Osteocyte (in vitro differentiated cells): ENCODE measurements at places on chromosomes 11 and 22. TPM values are rescaled to one million over a fixed set of nuclear protein-coding genes. Genes with fewer than 3 reads are reported as not detected.

DNA sequence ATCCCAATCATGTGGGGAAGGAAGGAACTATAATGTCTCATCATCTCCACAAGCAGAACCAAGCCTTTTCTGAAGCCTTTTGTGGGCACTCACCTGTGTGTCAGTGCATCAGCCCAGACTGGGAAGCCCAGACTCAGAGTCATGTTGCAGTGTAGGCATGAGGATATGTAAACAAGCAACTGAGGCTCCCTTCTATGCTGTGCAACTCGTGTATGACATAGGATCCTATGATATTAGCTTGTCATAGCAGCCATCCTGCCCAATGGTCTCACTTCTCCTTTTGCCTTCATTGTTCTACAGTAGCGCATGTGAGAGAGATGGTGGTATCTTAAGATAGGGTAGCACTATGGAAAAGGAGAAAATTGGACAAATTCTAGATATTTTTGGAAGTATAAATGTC lies 103.4 kb upstream of the OLFML1 start:
- H3K27ac ChIP-seq = no peak overlapping the region
- no peak overlapping the region for H3K4me3 ChIP-seq
- no peak for DNase-seq
- peaks cover 2% of the 10 kb centered on the region for H3K27me3 ChIP-seq

Gene EIF3L
- 435 and 452 TPM in 2 replicates for total RNA-seq

- H3K27me3 ChIP-seq = peaks cover 20% of the 10 kb centered on the region
- H3K4me1 ChIP-seq = no peaks in the 10 kb centered on the region
- H3K36me3 ChIP-seq = no peaks in the 10 kb centered on the region
- DNase-seq = no peak
- no peak within 1 kb of the TSS for H3K4me3 ChIP-seq
- no peak within 1 kb of the TSS for H3K27ac ChIP-seq
These were observed at the start of gene CCDC179 for GRCh38 chr11:22860241-22860640. TSS of gene CCDC179 (minus strand) at chr11:22860474. CDS start at chr11:22860421, 53 bp downstream.

DNA sequence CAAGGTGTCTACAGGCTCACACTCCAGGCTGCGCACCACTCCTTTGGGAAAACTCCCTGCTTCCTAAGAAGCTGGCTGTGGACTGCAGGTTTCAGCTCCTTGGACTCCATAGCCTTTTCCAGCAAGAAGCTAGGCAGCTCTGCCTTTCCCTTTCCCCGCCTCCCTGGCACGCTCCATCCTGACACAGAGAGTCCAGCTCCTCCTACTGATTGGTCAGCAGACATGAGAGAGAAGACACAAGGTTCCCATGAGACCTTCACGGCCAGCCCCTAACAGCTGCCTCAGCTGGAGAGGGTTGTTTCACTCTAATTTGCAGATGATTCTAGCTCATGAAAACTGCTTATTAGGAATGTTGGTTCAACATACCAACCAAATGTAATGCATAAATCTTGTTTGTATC lies 27.6 kb downstream of the TENM4 start:
- H3K4me3 ChIP-seq = no peak overlapping the region
- H3K4me1 ChIP-seq = peaks cover 24% of the 10 kb centered on the region
- DNase-seq = peak; percentile 87
- no peaks in the 10 kb centered on the region for H3K27me3 ChIP-seq
- H3K36me3 ChIP-seq = no peaks in the 10 kb centered on the region

- H3K4me1 ChIP-seq = peaks cover 16% of the 10 kb centered on the region
- DNase-seq = no peak
- no peaks in the 10 kb centered on the region for H3K36me3 ChIP-seq
- no peak overlapping the region for H3K4me3 ChIP-seq
These were observed 11.4 kb downstream of the KCNJ5 start for GRCh38 chr11:128902515-128903066.

Gene GP1BB
- total RNA-seq = 28.6 and 34.1 TPM in 2 replicates

Gene API5
- total RNA-seq = 97.2 and 100 TPM in 2 replicates

Gene OR8A1
- total RNA-seq = not detected in 2 replicates

Gene FADS3
- 117 and 118 TPM in 2 replicates for total RNA-seq

Gene LIPT2
- 1.6 and 3.5 TPM in 2 replicates for total RNA-seq

DNA sequence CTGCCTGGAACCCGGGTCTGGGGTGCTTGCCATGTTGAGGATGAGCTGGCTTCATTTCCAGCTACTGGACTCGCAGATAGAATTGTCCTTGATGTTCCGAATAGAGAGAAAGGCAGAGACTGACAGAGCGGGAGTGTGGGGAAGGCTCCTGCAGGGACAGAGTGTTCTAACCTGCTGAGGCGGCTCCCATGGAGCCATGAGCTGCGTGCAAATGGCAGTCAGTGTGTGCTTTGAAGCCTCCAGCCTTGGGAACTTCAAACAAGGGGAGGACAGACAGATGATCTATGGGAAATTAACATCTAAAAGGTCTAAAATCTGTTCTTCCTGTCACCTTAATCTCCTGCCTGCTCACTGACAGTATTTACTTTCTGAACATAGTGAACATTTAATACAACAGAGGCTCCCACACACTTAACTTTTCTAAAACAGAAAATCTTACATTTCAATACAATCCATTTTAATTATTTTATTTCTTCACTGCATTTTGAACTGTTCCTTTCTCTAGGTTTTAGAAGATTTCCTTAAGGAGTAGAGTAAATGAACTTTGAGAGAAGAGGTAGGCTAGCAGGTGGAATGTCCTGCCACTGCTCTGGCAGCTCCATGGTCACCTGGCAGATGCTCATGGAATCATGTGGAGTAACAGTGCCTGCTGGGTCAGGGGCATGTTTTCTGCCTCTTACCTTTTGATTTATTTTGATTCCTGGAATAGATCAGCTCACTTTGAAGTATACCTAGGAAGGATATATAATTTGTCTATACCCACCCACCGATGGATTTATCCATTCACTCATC lies 481.7 kb downstream of the NTM start:
- H3K4me1 ChIP-seq = no peaks in the 10 kb centered on the region
- no peak overlapping the region for H3K4me3 ChIP-seq
- no peak overlapping the region for H3K27ac ChIP-seq
- DNase-seq = no peak

DNA sequence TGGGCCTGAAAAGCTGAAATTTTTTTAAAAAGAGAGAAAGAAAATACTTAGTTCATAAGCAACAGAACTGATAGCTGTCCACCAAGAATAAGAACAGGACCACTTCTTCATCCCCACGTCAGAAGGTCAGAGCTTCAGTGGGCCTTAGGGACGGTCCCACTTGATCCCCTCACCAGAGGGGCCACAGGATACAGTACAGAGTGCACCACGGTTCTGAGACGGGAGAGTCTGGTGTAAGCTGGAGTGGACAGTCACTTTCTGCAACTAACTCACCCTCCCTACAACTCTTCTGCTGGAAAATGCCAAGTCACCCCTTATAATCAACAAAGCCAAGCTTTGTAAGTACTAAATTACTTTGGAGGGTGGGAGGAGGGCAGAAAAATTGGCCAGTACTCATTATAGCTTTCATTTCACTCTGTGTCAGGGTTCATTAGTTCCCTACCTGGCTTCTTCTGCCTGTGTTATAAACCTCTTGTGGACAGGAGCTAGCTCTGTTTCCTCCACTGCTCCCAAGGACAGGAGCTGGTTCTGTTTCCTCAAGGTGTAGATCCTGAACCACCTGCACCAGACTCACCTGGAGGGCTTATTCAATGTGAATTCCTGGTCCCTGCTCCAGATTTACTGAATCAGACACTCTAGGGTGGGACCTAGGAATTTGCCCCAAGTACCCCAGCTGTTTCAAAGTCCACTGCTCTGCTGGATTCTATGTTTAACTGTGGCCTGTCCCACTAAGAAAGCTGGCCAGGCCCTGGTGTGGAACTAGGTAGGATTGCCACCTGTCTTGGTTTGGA lies 39.6 kb downstream of the SCGB1A1 start:
- H3K4me3 ChIP-seq = no peak overlapping the region
- no peaks in the 10 kb centered on the region for H3K27me3 ChIP-seq
- H3K4me1 ChIP-seq = peaks cover 17% of the 10 kb centered on the region
- H3K36me3 ChIP-seq = no peaks in the 10 kb centered on the region

DNA sequence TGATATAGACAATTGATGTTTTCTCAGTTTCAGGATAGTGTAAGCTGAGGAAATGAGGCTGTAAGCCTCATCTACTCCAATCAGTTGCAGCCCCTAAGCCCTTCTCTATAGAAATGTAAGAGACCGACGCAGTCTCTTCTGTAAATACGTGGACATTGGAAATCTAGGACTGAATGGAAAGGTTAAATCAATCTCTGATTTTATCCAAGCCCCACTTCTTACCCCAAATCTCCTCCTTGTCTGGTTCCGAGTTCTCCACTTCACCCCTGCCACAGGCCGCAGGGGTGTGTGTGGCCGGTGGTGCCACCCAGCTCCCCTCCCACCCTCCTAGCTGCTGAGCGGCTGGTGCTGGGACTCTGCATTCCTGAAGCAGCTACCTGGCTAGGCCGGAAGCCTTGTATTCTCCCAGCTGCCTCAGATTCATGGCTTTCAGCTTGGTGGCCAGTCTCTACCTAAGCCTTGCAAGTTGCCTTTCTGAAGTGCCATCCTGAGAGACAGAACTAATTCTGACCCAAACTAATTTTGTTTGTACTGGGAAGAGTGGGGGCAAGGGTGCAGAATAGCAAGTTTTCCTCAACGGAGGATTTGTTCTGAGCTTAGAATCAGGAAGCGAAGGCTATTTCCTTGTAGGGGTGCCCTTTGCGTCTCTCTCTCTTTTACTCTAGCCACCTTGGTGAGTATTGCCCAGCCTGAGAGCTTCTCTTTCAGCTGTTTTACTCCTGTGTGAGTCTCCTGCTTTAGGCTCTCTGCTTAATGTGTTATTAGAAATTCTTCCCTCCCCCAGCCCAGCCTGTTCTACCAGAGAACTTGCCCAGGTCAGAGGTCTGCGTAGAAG lies 749 bp downstream of the VWA5A start:
- H3K4me3 ChIP-seq = peak overlapping the region; percentile 93
- peak overlapping the region; percentile 68 for H3K27ac ChIP-seq
- peaks cover 26% of the 10 kb centered on the region for H3K36me3 ChIP-seq
- peaks cover 11% of the 10 kb centered on the region for H3K27me3 ChIP-seq
- peaks cover 8% of the 10 kb centered on the region for H3K4me1 ChIP-seq

Gene LYVE1
- 1.5 and 2.1 TPM in 2 replicates for total RNA-seq

DNA sequence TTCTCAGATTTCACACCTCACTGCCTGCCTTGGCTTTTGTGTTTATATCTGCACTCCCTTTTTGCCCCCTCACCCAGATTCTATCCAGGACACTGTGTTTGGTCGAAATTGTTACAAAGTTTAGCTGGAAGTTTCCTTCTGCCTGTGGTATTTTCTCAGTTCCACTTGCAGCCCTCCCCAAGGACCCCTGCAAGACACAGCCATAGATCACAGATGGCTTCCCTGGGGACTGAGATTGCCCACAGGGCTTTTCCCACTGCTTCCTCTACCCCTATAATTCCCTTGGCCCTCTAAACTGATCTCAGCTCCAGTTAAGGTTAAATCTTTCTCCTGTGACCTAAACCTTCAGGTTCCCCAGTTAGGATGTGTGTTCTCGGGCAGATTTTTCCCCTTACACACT lies 146.1 kb upstream of the C11orf87 start:
- H3K4me3 ChIP-seq = no peak overlapping the region
- no peaks in the 10 kb centered on the region for H3K27me3 ChIP-seq
- H3K4me1 ChIP-seq = no peaks in the 10 kb centered on the region
- peaks cover 11% of the 10 kb centered on the region for H3K36me3 ChIP-seq

Gene C1QTNF5
- total RNA-seq = 8.4 and 9.3 TPM in 2 replicates

GRCh38 chr11:13487661-13488030 lies 8.2 kb downstream of the PTH start:
- H3K4me3 ChIP-seq = peak overlapping the region; percentile 46
- H3K27ac ChIP-seq = no peak overlapping the region
- no peaks in the 10 kb centered on the region for H3K36me3 ChIP-seq
- no peaks in the 10 kb centered on the region for H3K4me1 ChIP-seq

DNA sequence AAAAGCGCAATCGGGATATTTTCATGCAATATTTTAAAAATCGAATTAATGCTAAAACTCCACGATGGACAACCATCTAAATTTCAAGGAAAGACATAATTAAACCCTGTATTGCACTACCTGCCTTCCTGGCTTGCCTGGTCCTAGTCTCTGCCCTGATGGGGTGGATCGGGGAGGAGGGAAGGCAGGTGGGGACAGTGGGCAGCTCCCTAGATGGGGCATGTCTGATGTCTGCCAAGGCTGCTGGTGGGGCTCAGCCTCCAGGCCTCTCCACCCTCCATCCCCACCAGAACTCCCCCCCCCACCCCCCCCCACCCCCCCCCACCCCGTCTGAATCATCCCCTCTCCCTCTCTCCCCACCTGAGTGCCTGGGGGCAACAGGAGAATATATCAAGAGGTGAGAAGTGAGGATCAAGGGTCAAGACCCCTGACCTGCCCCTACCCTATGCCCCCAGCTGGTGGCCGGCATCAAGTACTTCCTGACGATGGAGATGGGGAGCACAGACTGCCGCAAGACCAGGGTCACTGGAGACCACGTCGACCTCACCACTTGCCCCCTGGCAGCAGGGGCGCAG lies 650 bp downstream of the CST6 start:
- DNase-seq = no peak
- H3K36me3 ChIP-seq = no peaks in the 10 kb centered on the region

DNA sequence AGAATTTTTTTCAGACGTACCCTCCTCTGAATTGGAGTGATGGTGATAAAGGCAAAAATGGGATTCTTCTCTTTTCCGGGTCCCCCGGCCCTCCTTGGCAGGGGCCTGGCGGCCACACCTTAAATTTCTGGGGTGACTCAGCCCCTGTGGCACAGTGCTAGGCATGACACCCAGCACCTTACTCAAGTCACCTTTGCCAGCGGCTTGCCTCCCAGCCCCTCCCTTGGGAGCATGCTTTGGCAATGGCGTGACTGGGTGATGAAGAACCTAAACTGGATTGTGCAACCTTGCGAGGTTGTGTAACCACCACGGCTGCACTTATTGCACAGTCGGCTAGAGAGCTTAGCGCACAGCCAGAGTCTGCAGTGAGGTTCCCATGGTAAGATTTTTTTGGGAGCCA lies 16.2 kb upstream of the LDLRAD3 start:
- H3K27ac ChIP-seq = no peak overlapping the region
- H3K4me1 ChIP-seq = no peaks in the 10 kb centered on the region
- peak; percentile 70 for DNase-seq
- no peaks in the 10 kb centered on the region for H3K36me3 ChIP-seq
- peaks cover 6% of the 10 kb centered on the region for H3K27me3 ChIP-seq
- no peak overlapping the region for H3K4me3 ChIP-seq

DNA sequence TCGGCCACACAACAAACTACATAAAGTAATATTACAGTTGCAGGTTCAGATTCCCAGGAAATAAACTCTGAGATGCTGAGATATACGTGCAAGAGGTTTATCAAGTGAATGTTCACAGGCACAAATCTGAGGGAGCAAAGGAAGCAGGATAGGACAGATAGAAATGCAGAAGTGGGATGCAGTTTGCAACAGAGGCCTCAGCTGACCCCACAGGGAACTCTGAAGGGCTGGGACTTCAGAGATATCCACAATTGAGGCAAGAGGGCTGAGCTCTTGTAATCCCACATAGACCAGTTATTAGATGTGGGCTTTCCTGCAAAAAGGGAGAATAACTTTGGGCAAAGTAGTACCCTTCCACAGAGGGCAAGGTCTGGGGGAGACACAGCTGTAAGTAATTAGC lies 25.4 kb upstream of the ARHGAP20 start:
- peaks cover 15% of the 10 kb centered on the region for H3K27me3 ChIP-seq
- H3K27ac ChIP-seq = no peak overlapping the region
- H3K4me1 ChIP-seq = no peaks in the 10 kb centered on the region
- H3K36me3 ChIP-seq = no peaks in the 10 kb centered on the region

GRCh38 chr11:62269654-62270278 lies at the start of gene SCGB2A2:
TSS of gene SCGB2A2 (plus strand) at chr11:62270158. CDS start at chr11:62270217, 59 bp downstream.
- no peak within 1 kb of the TSS for H3K27ac ChIP-seq
- H3K36me3 ChIP-seq = no peaks in the 10 kb centered on the region
- H3K27me3 ChIP-seq = peaks cover 36% of the 10 kb centered on the region
